Ammon's horn (tissue), 1 donor: ENCODE measurements at places on chromosomes 2 and 18.

GRCh38 chr2:11101430-11101829, 53.8 kb upstream of the SLC66A3 start:
- DNase-seq, result no peak

- no peak for DNase-seq
These were observed 48.1 kb downstream of the TPGS2 start for GRCh38 chr18:36780748-36781147.

GRCh38 chr2:224517963-224518362, 67.2 kb downstream of the CUL3 start:
- no peak for DNase-seq

GRCh38 chr2:20217041-20217970, 7.6 kb downstream of the SDC1 start:
- DNase-seq, result no peak
